Amygdala (tissue), 56 donors: ENCODE measurements at places on chromosomes 6 and 20.

DNA sequence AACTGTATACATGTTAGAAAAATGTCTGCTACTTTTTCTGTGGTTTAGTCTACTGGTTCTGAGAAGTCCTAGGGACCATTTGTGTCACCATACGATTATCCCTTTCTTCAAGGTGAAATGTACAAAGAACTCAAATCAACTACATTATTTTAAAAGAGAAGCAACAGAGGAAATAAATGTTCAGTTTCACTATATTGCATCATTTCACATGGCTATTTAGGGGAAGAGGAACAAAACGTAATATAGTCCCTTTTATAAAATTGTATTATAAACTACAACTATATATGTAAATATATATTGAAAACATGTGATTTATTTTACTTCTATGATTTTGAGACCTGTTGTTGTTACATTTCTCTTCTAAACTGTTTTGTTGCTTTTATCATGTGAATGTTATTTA, 1308.0 kb downstream of the EPHA7 start:
- DNase-seq: no peak

- no peak for DNase-seq
Observed at GRCh38 chr6:136718476-136718875, 73.8 kb downstream of the MAP3K5 start.

- no peak for DNase-seq
Observed at GRCh38 chr6:107308677-107309076, 150.7 kb downstream of the PDSS2 start.

DNA sequence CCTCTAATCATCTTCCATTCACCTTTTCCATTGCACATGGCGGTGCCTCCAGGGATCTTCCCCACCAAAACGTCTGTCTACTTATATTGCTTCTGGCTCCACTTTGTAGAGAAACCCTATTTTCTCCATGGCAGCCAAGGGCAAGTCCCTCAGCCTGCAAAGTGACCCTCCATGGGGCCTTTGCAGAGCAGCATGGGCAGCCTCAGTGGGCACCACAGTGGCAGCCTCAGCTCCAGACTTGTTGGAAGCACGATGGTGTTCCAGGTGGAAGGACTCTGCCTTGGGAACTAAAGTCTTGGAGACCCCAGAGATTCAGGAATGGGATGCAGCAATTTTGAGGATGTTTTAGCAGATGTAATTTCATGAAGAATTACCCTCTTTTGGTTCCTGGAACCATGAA, 18.5 kb upstream of the CCR6 start:
- DNase-seq: no peak

DNA sequence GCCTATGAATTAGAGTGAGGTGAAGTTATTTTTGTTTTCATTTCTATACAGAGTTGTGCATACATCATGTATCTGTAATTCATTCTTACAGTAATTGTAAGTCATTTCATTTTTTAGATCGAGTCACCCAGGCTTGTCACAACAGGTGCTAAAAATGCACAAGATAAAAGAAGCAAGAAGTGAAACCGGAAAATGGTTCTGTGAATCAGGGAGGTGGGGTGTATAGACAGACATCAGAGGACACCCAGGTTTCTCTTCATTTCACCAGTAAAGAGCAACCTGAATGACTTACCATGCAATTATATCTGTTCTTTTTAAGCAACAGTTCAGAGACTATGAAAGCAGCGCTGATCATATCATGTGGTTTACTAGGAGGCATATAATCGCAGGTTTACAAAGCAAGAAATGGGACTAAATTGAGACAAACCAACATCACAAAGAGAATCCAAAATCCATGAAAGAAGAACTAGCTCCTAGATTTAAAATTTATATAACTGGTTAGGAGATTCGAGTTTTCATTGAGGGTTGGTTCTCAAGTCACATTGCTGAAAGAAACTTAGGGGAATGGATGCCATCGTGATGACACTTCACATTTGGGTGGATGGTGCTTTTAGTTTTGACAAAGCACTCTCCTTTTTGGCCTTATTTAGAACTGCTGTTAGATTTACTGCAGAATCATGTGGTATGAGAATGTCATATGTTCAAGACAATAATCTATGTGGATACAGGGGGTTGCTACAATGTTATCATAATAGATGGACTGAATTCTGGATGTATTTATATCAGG, 27.9 kb upstream of the TBC1D7 start:
- DNase-seq: no peak

GRCh38 chr6:125512621-125513020, 210.9 kb upstream of the HDDC2 start:
- DNase-seq: no peak

DNA sequence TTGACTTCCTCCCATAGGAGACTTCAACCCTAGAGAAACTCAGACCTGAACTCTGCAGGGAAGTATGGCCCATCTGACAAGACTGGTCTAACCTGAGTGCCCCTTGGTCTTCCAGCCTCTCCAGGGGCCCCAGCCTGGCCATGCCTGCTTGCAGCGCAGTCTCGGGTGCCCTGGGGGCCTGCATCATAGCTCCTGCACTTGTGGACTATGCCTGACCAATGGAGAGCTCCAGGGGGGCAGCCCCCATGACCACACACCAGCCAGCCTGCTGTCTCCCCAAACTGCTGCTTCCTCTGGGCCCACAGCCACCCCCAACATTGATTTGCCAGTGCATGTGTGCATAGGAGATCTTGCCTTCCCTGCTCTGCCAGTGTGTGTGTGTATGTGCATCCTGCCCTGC, 608.6 kb upstream of the MARCKS start:
- DNase-seq: no peak

GRCh38 chr20:46377518-46377917, 28.9 kb downstream of the ELMO2 start:
- DNase-seq: no peak

GRCh38 chr6:14458669-14459266, 341.2 kb downstream of the CD83 start:
- no peak for DNase-seq

- DNase-seq: no peak
Observed at GRCh38 chr6:127129251-127129650, 10.8 kb downstream of the RSPO3 start.

DNA sequence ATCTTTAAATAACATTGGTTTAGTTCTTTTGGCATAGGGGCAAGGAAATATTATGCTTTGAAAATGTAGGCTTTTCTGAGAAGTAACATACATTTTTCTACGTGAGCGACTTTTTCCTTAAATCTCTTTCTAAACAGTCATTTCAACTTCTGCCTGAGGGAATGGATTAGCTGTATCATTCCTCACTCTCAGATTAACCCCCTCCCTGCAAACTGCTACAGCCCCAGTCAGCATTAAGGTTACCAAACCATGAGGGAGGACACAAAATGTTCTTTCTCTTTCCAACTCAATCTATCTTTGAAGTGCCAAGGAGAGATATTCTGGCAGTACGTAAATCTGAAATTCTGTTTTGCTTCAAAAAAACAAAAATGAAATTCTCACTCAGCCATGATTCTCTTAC, 231.3 kb upstream of the FLRT3 start:
- no peak for DNase-seq
